Esophagus mucosa (tissue), 1 donor: ENCODE measurements at places on chromosomes 3 and 15.

GRCh38 chr15:34084086-34084485, 17.6 kb downstream of the EMC7 start:
- ATAC-seq, result peak; percentile 86

GRCh38 chr3:98777801-98778220, 14.7 kb downstream of the ST3GAL6 start:
- ATAC-seq, result no peak

GRCh38 chr3:128468285-128468790, 1.6 kb upstream of the DNAJB8 start:
- no peak for ATAC-seq

- no peak for ATAC-seq
These were observed 2.9 kb downstream of the SUSD5 start for GRCh38 chr3:33215739-33216138.

DNA sequence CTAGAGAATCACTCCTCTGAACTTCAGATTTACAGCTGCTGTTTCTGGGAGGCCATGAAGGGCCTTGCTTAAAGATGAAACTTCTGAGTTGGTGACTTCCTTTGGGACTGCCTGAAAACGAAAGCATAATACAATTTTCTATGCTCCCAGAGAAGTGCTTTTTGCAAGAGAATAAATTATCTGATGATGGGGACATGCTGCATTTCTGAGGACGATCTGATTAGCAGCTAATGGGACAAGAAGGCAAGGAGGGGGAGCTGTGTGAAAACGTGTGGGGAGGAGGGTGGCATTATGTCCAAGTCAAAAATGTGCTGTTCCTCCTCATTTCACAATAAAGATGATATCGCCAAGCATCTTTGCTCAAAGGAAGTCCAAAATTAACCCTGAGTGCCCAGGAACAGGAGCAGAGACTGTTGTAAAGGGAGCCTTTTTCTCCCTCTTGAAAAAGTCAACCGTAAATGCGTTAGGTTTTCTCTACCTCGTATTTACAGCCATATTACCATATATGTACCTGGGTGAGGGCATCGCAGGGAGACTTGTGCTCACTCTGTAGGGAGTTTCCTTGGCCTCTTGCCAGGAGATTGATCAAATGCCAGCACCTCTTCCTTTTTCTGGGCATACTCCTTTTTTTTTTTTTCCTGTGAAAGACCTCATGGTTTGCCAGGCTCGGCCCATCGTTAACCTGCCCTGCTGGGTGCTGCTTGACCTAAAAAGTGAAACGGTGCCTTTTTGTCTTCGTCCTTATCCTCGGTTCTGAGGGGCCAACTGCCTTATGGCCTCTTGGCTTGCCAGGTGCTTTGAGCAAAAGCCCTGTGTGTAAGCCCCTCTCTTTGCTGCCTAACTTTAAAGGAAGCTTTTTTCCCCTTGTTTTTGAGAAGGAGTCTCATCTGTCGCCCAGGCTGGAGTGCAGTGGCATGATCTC, 11.5 kb downstream of the ITPR1 start:
- ATAC-seq, result peak; percentile 17

GRCh38 chr3:176275113-176275512, 922.2 kb downstream of the TBL1XR1 start:
- no peak for ATAC-seq

GRCh38 chr3:16142350-16143025, 32.0 kb upstream of the GALNT15 start:
- ATAC-seq, result no peak

DNA sequence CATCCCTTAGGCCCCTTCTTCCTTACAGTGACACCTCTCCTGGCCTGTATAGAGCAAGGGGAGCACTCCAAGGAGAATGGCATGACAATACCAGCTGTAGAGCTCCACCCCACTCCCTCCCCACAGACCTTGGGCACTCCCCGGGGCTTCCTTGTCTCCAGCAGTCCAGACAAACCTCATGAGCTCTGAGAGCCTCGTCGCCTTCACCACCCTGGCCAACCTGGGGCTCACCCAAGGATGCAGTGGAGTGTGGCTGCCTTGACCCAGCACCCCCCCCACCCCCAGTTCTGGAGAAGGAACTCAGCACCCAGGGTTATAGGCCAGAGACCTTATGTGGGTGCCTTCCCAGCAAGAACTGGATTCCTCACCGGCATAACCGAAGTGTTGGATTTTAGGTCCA, 7.4 kb upstream of the SLCO2A1 start:
- no peak for ATAC-seq

- ATAC-seq, result no peak
These were observed 777.6 kb downstream of the PLOD2 start for GRCh38 chr3:145383416-145383815.

DNA sequence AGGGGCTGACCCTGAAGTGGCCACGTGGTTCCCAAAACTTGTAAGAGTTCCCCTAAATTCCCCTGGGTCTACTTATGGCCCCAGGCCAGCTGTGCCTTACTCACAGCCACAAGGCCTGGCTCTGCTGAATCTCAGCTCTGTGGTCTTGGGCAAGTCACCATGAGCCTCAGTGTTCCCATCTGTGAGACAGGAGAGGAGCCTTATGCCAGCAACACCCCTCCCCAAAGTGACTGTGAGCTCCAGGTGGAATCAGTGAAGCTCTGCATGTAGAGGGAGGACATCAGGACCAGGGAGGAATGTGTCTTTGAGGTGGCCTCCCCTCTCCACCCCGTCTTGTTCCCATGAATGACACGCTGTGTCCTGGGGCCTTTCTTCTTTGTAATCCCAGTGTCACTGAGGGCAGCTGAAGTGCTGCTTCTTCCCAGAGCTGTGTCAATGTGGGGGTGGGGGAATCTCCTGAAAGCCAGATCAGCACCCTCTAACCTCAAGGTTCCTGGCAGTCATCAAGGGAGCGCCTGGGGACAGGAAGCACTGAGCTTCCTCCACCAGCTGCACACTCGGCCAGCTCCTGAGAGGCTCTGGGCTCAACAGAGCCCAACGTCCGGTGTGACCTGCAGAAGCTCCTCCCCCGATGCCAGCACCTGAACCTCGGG, 258.9 kb downstream of the UACA start:
- peak; percentile 39 for ATAC-seq

DNA sequence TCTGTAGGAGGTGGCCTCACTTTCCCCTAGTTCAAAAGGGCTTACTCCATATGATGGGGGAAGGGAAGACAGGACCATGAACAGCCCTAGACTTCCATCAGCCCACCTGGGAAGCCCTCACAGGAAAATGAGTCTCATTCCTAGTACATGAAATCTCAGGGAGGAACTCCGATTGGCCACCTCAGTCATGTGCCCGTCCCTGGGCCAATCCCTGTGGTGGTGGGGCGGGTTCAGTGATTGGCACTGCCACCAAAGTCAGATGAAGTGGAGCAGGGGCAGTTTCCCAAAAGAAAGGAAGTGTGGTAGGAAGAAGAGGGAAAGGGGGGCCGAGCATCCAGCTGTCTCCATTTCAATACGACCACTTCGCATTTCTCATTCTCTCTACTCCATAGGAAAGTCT, 25.9 kb upstream of the GP9 start:
- ATAC-seq, result no peak

- no peak for ATAC-seq
These were observed 201.1 kb upstream of the CADPS start for GRCh38 chr3:63076357-63076756.

DNA sequence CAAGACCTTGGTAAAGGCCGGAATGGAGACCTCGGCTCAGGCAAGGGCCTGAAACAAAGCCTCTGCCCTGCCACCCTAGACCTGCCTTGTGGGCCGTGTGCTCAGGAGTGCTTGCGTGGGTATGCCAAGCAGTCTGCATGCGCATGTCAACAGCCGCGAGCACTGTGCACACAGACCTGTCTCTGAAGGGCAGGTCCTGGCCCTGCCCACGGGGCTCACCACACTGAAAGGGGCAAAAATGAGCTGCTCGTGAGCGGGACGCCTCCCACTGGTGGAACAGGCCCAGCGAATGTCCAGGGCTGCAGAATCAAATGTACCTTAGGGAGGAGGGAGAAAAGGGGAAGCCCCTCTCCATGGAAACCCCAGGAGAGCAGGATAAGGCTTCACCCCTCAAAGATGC, 44.3 kb upstream of the FGD5 start:
- ATAC-seq, result no peak

GRCh38 chr3:136547293-136547692, 204.9 kb downstream of the STAG1 start:
- ATAC-seq, result no peak

GRCh38 chr3:182078929-182079328, 367.2 kb downstream of the SOX2 start:
- ATAC-seq, result no peak

GRCh38 chr3:158233791-158234190, 123.9 kb downstream of the RSRC1 start:
- no peak for ATAC-seq

- no peak for ATAC-seq
These were observed 418.8 kb downstream of the EPHB1 start for GRCh38 chr3:135213822-135214221.

DNA sequence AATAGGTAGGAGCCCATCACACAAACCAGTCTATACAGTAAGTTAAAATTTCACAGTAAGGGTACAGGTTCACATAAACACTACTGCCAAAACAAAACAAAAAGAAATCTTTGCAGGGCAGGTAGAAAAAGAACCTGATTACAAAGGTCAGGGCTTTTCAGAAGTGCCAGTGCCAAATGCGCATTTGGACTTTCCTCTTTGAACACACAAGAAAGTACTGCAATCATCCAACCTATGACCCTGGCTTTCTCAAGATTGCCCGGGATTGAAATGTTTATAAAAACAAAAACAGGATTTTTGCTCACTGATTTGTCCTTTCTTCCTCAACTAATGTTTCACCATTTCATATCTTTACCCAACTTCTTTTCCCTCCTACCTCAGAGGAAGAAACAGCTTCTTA, 47.4 kb downstream of the CBLB start:
- no peak for ATAC-seq

GRCh38 chr15:99369196-99369595, 117.9 kb downstream of the LRRC28 start:
- no peak for ATAC-seq

- ATAC-seq, result no peak
These were observed 3.7 kb downstream of the ANO10 start for GRCh38 chr3:43618142-43618541.

DNA sequence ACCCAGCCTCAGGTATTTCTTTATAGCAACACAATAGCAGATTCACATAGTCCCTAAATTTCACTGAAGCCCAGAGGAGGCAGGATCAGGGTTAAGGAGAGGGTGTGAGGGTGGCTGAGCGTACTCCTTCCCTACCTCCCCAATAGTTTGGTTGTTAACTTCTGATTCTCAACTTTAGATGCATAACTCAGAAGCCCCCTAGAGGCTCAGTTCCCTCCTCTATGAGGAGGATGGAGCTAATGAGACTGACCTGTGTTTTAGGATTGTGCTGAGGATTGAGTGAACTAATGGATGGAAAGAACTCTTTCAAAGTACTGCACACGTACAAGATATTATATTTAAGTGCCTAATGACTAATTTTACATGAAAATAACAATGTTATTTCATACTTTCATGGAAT, 249.3 kb upstream of the SOX14 start:
- no peak for ATAC-seq

DNA sequence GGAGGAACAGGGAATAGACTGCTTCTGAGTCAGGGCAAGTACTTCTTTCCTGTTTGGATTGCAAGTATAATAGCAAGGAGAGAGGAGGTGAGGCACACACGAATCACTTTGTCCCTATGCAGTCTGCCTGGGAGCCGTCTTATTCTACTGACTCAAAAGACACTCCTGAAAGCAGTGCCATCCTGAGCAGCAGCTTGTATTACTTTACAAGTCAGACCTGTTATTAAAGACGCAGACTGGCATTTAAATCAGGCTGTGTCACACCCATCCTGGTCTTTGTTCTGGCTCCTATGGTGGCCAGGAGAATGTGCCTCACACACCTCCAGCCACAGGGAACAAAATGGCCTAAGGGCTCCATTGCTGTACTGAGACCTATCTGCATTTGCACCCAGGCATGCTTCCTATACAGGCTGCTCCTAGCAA, 17.9 kb upstream of the SQOR start:
- peak; percentile 93 for ATAC-seq

- ATAC-seq, result peak; percentile 67
These were observed 125.4 kb upstream of the PLCL2 start for GRCh38 chr3:16759227-16759903.

DNA sequence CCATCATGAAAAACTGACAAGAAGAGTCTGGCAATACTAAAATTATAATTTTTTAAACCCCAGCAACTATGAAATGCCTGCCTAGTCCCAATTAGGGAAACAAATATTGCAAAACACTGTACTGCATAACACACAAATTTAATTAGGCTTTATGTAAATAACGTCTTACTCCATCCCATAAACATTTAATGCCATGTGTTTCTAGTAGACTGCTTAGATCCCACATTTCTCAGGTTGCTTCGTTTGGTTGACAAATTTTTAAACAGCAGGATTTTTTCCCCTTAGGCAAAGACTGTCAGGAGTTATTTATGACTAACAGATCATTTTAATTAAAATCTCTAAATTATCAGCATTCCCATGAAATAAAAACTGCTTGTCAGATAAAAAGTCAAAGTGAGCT, 29.9 kb downstream of the EIF2AK4 start:
- no peak for ATAC-seq

DNA sequence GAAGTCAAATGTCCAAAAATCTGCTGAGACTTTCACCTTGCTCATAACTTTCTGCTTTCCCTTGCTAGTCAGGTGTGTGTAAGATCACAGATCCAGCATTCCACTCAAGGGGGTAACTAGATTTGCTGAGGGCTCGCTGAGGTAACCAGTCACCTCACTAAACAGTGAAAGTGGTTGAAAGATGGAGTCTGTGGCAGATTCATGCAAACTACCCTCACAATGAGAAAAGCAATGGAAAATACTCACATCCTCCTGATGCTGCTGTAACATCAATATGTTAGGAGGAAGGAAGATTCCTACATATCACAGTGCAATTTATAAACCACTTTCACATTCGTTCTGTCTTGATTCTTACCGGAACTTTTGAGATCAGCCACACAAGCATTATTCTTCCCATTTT, 174.3 kb upstream of the BCL6 start:
- no peak for ATAC-seq

DNA sequence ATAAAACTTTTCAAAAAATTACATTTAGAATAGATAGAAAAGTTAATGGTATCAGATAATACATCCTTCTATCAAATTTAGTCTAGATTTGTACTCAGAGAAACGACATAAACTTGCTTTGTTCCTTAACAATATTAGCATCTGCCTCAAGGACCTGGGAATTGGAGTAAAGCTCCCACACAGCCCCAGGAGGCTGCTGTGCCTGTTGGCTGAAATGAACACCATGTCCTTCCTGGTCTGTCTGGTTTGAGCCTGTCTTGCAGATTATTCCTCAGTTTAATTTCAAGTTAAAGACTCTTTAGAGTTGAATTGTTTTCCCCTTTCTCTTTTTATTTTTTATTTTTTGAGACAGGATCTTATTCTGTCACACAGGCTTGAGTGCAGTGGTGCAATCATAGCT, 19.4 kb downstream of the GNB5 start:
- no peak for ATAC-seq

DNA sequence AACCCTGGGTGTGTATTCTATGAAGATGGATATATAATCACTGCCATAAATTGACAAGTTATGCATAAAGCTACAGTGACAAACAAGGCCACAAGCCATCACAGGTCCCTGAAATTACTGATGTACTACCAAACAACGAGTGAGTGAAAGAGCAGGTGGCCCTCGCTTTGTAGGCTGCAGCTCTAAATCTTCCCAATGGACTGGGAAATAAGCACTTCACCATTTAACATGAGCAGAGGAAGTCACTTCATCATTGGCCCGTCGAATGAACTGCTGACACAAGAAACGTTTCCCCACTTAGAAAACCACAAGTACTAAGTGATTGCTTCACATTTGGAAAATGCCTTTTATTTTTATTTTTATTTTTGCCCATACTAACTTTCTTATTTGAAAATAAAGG, 218.0 kb downstream of the ZNF385D start:
- no peak for ATAC-seq
